ENCODE measurements at places on chromosomes 7 and 10.

DNA sequence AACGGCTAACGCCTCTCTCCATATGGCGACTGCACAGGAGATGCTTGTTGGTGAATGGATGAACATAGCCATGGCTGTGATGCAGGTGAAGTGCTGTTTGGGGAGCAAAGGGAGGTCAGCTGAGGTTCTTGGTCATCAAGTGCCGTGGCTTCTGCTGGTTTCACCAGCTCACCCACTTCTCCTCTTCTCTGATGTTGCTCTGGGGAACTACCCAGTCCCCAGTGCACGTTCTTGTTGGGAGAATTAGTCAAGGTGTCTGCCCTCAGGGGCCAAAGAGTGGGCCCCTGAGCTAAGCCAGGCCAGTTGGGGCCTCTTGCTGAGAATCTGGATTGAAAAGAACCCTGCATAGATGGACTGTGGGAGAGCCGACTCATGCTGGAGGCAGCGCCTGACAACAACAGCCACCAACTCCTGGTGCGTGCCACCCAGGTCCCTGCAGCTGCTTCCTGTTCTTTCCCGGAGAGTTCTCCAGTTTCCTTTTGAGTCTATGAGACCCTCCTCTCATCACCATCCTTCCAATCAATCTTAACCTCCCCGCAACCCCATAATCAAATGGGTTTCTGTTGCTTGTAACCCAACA lies 3.0 kb downstream of the BTBD16 start:
- no peak for DNase-seq

DNA sequence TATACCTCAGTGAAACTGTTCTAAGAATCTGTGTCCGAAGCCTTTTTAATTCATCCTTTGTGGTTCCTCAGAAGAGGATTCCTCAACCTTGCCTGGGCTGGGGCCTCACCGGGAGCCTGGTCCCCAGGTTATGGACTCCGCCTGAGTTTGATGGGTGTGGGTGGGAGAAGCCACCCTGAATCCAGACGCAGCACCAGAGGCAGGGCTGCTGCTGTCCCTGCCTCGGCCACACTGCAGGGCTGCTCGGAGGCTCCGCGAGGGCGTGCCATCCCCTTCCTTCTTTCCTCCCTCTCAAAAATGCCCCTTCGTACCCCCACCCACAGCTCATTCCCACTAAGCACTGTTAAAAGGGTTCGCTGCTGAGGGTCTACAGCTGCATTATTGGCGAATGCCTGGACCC lies 146.3 kb downstream of the ADARB2 start:
- no peak for DNase-seq

GRCh38 chr7:17706734-17707133 lies 233.6 kb downstream of the SNX13 start:
- DNase-seq: peak; percentile 69

DNA sequence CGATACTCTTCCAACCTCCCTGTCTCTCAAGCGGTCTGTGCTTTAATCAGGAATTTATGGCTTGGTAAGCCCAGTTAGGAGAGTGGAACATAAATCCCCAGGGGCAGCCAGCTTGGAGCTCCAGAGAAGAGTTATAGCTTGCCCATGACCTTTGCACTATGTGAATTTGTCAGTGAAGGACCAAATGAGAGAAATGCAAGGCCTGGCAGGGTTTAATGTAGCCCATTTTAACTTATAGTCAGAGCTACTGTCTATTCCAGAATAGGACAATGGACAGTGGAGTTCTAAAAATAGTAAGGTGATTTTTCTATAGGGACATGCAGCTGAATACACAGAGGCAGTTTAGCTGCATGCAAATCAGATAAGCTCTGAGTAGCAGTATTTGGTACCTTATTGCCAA lies 142.6 kb upstream of the CAV2 start:
- DNase-seq: peak; percentile 67

GRCh38 chr7:71165708-71166107 lies 33.8 kb downstream of the GALNT17 start:
- no peak for DNase-seq

GRCh38 chr10:128429835-128430513 lies 303.8 kb upstream of the MKI67 start:
- DNase-seq: no peak

DNA sequence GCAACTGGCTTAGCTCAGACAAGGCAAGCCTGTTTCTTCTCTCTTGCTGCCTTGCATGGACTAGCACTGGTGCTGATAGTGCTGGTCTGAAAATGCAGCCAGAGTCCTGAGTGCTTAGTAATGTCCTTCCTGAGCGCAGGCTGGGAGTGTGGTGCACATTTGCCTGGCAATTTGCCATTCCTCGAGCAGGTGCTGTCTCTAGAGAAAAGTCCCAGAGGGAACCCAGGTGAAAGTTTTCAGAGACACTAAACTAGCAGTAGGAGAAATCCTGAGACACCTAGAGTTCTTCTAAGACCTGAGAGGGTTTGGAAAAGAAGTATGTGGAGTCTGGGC lies 1.9 kb downstream of the SFTPD start:
- no peak for DNase-seq

GRCh38 chr10:118340486-118340885 lies 1.6 kb downstream of the FAM204A start:
- no peak for DNase-seq

- DNase-seq: no peak
Measured at GRCh38 chr7:155963356-155963755, 151.1 kb upstream of the SHH start.

DNA sequence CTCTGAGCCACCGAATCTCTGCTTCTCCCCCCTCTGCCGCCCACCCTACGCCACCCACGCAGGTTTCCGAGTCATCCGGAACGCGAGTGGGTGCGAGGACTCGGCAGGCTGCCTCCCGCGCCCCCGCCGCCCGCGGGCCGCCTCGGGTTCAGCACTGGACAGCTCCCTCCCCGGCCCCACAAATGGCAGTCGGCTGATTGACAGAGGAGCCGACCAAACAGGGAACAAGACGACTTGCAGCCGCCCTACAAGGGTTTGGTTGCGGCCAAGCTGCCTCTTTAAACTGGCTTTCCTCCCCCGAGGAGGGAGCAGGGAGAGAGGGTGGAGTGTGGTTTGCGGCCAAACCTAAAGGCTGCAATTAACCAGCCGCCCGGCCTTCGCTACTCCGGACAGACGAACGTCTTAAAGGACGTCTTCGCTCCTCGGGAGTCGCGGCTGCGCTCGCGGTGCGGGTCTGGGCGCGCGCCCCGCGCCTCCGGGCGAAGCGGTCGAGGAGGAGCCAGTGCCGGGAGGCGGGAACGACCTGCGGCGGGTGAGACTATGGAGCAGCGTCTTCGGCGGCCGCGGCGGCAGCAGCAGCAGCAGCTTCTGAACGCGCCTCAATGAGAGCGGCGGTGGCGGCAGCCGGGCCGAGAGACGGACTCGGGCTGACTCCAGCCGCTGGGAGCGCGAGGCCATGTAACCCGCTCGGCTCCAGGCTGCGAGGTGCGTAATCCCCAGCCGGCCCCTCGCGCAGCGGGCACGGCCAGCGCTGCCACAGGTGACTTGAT lies at the start of gene GPR158:
GPR158 (plus strand) TSS at position 541 of the 770 bp plus-strand sequence. CDS start 420 bp downstream, outside the sequence.
- peak; percentile 94 for DNase-seq

DNA sequence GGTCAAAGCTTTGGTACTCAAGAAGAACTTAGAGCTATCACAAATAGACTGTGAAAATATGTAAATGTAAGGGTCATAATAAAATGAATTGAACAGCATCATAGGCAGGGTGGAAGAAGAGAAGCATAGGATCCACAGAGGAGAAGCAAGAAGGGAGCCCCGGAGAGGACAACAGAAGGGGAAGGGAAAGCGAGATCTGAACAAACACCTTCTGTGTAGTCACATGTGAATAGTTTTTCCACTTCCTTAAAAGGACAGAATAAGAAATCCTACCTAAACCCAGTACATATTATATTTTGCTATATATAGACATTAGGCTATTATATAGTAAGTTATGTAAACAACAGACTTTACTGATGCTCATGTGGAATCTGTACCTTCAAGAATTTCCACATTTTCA lies 160.2 kb downstream of the DKK1 start:
- no peak for DNase-seq

DNA sequence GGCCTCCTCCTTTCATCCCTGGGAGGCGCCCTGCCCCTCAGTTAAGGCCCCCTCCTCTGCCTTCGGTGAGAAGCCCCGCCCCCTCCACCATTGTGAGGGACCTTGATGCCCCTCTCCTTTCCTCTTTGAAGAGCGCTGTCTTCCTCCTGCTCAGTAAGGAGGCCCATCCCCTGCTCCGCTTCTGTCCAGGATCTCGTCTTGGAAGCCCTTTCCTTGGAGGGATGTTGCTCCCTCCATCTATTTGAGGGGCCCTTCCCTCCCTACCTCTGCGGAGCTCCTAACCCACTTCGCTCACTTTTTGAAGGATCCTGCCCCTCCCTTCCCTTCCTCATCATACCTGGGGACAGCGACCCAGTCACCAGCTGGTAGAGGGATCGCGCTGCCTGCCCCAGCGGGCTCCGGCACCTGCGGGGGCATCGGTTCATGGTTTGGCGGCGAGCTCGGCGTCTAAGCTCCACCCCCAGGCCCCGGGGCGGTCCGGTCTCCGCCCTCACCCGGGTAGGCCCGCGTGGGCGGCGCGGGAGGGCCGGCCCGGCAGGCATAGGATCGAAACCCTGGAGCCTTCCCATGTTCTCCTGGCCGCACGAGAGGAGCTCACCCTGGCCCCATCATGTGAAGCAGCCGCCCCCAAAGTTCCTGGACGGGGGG lies 4.1 kb downstream of the KCNIP2 start:
- peak; percentile 32 for DNase-seq

DNA sequence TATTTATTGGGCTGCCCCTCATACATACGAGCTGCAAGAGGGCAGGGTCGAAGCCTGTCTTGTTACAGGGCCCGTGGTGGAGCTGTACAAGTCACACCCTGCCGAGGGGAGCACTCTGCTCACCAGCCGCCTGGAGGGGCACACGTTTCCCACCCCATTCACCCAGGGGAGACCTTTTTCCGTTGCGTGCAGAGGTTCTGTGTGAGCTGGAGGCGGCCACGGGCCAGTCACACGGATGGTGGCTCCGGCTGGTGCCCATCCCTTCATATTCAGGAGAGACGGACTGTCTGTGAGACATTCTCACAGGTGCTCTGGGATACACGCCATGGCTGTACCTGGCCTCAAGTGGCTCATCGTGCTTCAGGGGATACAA lies 47.9 kb upstream of the FAM20C start:
- no peak for DNase-seq

GRCh38 chr7:36911788-36912187 lies 187.5 kb upstream of the AOAH start:
- no peak for DNase-seq

GRCh38 chr10:29746080-29746797 lies 111.5 kb upstream of the SVIL start:
- DNase-seq: peak; percentile 90

- no peak for DNase-seq
Measured at GRCh38 chr7:100914208-100914878, 18.7 kb upstream of the ACHE start.

DNA sequence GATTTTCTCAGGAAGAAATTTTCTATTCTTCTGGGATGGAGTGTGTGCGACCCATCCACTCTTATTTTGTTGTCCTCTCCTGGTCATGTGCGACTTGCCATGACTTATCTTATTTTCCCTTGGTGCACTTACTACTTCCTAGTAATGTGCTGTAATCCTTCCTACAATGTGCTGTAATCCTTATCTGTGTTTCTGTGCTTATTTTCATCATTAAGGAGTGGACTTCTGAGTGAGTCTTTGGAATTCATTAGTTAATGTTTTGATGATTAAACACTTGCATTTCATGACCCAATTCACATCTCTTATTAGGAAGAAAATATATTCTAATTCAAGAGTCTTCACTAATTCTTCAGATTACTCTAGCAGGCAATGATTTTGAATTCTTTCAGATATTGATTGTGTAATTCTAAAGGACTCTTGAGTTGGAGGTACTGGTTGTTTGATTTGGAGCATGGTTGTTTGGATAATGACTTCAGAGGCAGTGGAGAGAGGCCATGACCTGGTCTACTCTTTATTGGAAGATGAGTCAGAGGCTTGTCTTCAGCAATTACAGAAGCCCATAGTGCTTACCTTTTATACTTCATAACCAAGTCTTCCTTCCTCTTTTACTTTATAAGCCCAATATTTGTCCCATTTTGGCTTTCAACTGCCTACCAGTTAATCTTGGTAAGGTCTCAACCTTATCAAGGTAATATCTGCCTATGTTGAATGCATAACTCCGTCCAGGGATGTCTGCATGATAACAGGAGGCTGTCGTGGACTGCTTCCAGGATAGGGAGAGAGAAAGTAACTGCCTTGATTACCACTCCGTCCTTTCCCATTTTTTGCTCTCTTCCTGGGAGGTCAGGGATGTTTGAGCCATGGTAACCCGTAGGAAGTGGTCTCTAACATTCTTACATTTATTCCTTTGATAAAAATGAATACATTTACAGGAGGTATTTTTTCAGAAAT lies 278.3 kb upstream of the SP8 start:
- peak; percentile 6 for DNase-seq

- no peak for DNase-seq
Measured at GRCh38 chr10:441659-442058, 247.8 kb downstream of the DIP2C start.

DNA sequence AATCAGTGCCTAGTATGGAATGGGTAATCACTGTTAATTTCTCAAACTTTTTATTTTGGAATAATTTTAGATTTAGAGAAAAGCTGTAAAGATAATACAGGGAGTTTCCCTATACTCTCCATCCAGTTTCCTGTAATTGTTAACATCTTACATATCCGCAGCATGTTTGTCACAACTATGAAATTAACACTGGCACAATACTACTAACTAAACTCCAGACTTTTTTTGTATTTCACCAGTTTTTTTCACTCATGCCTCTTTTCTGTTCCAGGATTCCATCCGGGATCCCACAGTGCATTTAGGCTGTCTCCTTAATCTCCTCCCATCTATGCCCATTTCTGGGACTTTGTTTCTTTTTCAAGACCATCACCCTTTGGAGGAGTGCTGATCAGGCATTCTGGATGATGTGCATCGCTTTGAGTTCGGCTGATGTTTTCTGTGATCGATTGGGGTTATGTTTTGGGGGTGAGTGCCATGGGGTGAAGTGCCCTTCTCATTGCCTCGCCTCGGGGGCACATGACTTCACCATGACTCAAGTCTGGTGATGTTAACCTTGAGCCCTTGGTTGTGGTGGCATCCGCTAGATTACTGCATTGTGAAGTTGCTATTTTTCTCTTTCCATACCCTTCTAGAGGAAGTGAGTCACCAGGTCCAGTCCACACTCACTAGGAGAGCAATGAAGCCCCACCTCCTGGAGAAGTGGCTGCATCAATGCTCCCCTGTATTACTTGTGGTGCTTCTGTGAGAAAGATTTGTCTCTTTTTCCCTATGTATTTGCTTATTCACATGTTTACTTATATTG lies 43.9 kb upstream of the GRB10 start:
- DNase-seq: peak; percentile 88

DNA sequence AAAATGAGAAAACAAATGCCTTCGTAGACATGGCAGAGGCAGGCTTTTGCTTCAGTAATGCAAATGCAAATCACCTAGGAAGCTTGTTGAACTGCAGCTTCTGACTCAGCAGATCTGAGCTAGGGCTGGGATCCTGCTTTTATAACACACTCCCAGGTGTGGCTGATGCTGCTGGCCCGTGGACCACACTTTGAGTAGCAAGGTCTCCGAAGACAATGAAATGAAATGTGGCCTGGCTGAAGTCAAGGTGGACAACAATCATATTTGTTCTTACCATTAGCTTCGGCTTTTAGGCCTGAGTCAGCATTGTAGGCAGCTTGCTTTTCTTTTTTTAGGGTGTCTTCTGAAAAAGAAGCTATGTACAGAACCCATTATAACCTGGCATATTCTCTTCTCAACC lies 26.3 kb downstream of the COL17A1 start:
- no peak for DNase-seq
